ENCODE measurements at places on chromosomes 5 and 9.

DNA sequence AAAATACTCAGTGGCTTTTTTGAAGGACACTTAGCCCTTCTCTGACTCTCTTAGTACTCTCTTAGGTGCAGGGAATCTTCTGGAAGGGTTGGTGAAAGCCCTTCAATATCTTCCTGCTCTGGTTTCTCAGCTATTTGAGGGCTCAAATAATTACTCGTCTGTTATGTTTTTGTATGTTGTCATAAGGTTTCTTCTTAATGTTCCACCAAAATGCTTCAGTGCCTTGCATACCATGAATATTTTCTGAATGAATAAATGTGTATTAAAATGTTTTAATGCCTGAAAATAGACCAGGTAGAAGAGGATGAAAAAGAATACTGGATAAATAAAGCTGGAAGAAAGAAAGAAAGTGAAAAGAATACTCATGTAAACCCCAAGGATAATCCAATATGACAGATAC is 124.3 kb downstream of the STK32A start:
- DNase-seq = no peak

DNA sequence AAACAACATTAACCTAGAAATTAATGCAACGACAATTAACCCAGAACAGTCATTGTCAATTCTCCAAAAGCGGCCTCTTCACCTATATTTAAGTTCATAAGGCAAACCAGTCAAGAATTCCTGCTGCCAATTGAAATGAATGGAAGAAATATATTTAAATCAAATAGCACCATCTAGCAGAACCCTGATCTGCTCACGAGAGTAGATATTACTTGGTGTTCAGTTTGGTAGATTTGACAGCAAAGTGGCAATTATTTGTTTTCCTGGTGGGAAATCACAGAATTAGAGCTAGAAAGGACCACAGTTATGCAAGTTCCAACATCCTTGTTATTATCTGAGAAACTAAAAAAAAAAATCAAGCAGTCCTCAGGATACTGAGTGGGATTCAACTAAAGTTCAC is 2.3 kb downstream of the SSBP2 start:
- no peak for DNase-seq

DNA sequence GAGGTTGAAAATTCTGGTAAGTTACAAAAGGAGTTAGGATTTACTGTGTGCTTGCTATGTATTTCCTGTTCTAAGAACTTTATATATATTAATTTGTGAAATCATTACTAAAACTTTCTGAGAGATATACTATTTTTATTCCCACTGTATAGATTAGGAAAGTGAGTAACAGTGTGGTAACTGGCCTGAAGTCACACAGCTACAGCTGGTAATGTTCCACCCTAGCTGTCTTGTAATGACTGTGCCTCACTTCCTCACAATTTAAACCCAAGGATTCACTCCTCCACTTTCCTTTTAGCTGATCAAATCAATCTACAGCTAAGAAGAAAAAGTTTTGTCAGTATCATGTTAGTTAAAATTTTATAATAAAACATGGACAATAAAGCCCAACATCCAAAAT is 278.8 kb downstream of the GAS1 start:
- DNase-seq = no peak

DNA sequence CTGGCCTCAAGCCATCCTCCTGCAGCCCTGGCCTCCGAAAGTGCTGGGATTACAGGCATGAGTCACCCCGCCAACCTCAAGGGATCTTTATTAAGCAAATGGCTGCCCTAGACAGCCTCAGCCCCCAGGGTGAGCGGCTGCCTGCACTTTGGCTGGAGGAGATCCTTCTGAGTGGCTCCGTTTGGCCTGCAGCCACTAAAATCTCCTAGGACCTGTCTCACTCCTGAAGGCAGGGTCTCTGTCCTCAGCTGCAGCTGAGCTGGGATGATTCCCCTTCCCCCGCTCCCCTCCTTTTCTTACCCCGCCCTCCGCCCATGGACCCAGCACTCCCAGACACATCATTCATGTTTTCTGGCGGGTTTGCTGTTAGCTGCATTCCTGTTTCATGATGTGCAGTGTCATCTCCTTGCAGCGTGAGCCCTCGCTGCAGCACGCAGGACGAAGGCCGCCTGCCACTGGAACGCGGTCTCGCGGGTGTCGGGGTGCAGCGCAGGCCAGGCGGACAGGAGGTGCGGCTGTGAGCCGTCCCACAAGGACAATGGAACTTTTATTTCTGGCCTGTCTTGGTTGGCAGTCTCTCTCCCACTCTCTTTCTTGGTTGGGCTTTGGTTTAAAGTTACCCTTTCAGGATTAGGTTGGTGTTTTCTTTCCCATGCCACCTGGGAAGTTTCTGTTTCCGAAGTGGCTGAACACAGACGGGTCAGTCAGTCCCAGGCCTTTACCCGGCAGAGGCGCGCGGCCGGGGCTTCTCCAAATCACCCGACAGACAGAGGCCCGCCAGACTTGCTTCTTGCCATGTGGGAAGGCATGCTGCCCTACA is 137.1 kb downstream of the FOXD1 start:
- DNase-seq = peak; percentile 87

- no peak for DNase-seq
Observed at GRCh38 chr9:136697821-136698526, 10.7 kb upstream of the AGPAT2 start.
